ENCODE measurements at places on chromosomes 4 and X. TPM values are rescaled to one million over a fixed set of nuclear protein-coding genes. Genes with fewer than 3 reads are reported as not detected.

CLTRN gene
- total RNA-seq, result 0.38 TPM

GRCh38 chrX:150489359-150490015 is 78.9 kb upstream of the MTM1 start:
- no peak overlapping the region for H3K4me3 ChIP-seq
- no peak overlapping the region for H3K27ac ChIP-seq
- no peaks in the 10 kb centered on the region for H3K36me3 ChIP-seq
- no peak for DNase-seq
- no peaks in the 10 kb centered on the region for H3K27me3 ChIP-seq

SH3D19 gene
- total RNA-seq, result 86.6 TPM

- H3K27me3 ChIP-seq, result no peaks in the 10 kb centered on the region
- H3K4me3 ChIP-seq, result peak overlapping the region; percentile 88
- H3K27ac ChIP-seq, result no peak overlapping the region
- peaks cover 30% of the 10 kb centered on the region for H3K4me1 ChIP-seq
- peaks cover 10% of the 10 kb centered on the region for H3K36me3 ChIP-seq
- no peak for DNase-seq
These were observed 80.6 kb upstream of the CD99 start for GRCh38 chrX:2610246-2611170.

DNA sequence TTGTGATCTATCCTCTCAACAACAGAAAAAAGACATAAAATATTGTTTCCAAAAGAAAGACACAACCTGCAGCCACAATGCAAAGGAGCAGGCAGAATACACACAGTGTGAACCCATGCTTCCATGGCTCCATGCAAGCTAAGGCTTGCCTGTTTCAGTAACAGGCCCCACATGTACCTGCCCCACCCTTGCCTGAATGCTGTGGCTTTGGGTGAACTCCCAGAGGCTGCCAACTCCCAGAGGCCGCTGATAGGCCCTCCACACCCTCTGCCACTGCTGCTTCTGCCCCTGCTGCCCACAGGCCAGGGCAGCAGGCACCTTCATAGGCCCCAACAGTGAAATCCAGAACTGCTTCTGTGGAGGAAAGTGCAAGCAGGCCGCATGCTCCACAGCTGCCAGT is 313.9 kb downstream of the CHIC1 start:
- H3K27ac ChIP-seq, result no peak overlapping the region
- DNase-seq, result no peak
- H3K36me3 ChIP-seq, result no peaks in the 10 kb centered on the region
- no peak overlapping the region for H3K4me3 ChIP-seq
- no peaks in the 10 kb centered on the region for H3K27me3 ChIP-seq

GRCh38 chr4:67549123-67549522 is 3.8 kb upstream of the CENPC start:
- no peaks in the 10 kb centered on the region for H3K36me3 ChIP-seq
- H3K4me1 ChIP-seq, result peaks cover 2% of the 10 kb centered on the region
- no peak for DNase-seq
- no peak overlapping the region for H3K27ac ChIP-seq

- no peak overlapping the region for H3K27ac ChIP-seq
- no peaks in the 10 kb centered on the region for H3K27me3 ChIP-seq
- no peak for DNase-seq
- no peaks in the 10 kb centered on the region for H3K36me3 ChIP-seq
- H3K4me1 ChIP-seq, result no peaks in the 10 kb centered on the region
- no peak overlapping the region for H3K4me3 ChIP-seq
These were observed 993.6 kb downstream of the ADGRL3 start for GRCh38 chr4:62193761-62194160.

FDCSP gene
- total RNA-seq, result not detected

GRCh38 chr4:8920289-8920965 is 48.8 kb upstream of the HMX1 start:
- no peaks in the 10 kb centered on the region for H3K36me3 ChIP-seq
- H3K4me3 ChIP-seq, result no peak overlapping the region
- no peak overlapping the region for H3K27ac ChIP-seq
- H3K27me3 ChIP-seq, result peaks cover 12% of the 10 kb centered on the region
- no peaks in the 10 kb centered on the region for H3K4me1 ChIP-seq

- no peaks in the 10 kb centered on the region for H3K27me3 ChIP-seq
- H3K27ac ChIP-seq, result no peak overlapping the region
- H3K4me1 ChIP-seq, result no peaks in the 10 kb centered on the region
- H3K4me3 ChIP-seq, result no peak overlapping the region
- no peaks in the 10 kb centered on the region for H3K36me3 ChIP-seq
- no peak for DNase-seq
These were observed 44.1 kb upstream of the NEUROG2 start for GRCh38 chr4:112560084-112560483.

Measured in lower lobe of right lung (tissue), 2 donors.